ENCODE measurements at places on chromosomes 6 and 20.
A peak's percentile ranks its signal among the peaks of the same experiment; 100 is the strongest.

- peak; percentile 21 for DNase-seq
Measured at GRCh38 chr6:164039954-164040375, 625.4 kb downstream of the QKI start.

DNA sequence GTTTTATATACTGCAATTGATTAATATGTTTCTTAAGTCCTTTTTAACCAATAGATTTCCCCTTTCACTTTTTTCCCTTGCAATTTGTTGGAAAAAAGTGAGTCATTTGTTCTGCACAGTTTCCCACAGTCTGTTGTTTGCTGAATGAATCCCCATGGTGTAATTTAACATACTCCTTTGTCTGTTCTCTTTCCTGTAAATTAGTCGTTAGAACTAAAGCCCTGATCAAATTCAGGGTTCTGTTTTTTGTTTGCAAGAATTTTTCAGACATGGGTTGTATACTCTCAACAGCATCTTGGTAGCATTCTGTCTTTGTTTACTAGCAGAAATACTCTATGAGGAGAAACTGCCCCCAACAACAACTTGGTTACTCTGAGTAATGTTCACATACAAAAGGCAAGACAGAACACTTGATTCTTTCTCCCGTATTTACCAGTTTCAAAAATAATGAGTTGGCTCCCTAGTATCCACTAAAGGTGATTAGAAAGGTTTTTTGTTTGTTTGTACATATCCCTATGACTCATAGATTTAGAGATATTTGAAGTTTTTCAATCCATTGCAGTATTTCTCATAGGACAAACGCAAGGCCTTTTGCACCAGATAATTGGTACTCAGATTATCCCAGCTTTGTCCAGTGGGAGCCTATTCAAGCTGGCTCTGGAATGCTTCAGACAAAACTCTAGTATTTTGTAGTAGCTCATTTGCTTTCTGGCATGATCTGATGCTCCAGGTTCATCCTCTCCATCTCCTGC lies 16.5 kb downstream of the BLOC1S5 start:
- DNase-seq = no peak

GRCh38 chr6:81565071-81565470 lies 187.4 kb downstream of the TENT5A start:
- DNase-seq = no peak

GRCh38 chr6:71043902-71044301 lies 87.0 kb upstream of the B3GAT2 start:
- no peak for DNase-seq

GRCh38 chr6:16949716-16950115 lies 152.1 kb upstream of the STMND1 start:
- DNase-seq = no peak

- no peak for DNase-seq
Measured at GRCh38 chr20:20217621-20218020, 150.3 kb upstream of the INSM1 start.

DNA sequence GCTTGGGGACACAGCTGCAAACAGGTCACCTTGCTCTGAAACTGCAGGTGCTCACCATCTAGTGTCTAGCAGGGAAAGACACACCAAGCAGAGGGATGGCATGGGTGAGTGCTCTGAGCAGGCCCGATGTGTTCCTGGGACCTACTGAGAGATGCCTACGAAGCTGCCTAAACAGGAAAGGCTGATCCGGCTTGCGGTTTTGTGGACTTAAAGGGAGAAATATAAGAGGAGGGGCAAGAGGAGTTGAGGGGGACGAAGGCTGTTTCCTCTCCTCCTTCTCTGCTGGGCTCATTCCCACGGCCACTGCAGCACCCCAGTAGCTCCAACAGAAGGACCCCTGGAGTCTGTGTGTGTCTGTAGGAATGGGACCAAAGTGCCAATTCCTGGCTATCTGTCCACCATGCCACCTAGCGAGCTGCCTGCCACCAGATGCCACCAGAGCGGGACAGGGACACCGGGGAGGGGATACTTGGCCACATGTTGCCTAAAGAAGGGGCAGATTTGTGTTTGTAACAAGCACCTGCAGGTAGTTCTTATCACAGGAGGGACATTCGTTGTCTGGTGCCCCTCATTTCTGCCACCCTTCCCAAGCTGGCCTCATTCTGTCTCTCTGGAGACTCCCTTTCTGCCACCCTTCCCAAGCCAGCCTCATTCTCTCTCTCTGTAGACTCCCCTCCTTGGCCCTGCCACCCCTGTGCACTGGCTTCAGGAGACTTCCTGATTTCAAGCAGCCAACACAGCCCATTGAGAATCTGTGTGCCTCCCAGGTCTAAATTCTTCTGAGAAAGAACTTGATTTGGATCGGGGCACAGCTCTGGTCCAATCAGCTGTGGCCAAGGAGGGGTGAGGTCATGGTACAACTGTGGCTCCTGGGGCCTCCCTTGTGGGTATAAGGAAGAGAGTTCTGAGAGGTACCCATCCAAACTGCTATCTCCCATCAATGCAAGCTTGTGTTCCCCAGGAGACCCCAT lies 221.8 kb downstream of the ANKRD60 start:
- no peak for DNase-seq

DNA sequence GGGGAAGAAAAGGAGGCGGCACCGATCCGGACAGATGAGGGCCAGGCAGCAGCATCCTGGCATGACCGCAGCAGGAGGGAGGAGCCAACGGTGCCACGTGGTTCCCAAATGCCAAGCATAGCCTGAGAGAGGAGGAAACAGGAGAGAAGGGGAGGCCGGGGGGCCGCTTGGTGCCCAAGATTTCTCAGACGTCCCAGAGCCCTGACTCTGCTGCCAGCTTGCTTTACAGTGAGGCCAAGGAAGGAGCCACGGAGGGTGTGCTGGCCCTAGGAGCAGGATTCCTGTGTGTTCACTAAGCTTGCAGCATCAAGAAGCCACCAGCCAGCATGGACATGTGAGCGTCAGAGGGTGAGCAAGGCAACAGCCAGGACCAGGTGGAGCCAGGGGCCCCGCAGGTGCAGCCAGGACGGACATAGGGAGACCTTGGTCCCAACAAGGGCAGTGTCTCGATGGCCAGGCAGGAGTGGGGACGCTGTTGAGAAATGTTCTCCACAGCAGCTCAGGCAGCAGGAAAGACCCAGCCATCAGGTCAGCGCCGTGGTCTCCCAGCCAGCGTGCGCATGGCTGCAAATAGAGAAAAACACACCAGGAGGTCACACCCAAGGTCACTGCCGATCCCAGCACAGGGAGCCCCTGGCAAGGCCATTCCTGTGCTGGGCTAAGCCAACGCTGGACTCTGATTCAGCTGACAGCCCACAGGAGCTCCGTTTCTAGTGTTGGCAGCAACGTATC lies 143.7 kb downstream of the DLL1 start:
- DNase-seq = no peak

DNA sequence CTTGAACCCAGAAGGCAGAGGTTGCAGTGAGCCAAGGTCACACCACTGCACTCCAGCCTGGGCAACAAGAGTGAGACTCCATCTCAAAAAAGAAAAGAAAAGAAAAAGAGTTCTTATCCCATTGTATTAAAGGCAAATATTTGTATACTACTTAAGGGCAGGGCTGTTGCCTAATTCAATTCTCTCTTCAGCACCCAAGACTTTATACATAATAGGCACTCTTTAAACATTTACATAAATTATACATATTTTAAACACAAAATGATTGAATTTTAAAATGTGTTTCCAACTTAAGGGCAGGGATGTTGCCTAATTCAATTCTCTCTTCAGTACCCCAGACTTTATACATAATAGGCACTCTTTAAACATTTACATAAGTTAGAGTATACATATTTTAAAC lies 424.3 kb upstream of the ARID1B start:
- DNase-seq = no peak

DNA sequence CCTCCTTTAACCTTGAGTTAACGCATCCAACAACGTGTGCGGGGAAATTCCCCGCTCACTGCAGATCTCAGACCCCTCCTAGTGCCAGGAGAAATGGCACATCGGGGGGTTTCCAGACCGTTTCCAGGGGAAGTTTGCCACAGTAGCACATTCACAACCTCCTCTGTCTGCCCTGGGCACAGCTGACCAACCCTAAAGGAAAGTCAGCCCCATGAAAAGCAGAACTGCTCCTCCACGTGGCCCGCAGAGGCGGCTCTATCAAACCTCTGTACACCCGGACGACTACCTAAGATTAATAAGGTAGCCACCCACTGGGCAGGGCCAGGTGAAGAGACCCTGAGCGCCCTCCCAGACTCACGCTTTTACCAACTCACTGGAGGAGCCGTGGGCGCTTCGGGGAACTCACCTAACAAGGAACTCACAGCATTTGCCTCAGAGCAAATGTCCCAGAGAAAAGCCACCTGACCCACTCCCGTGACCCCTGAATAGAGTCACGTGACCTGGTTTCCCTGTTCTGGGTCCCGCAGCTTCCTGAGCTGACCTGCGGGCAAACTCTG lies 93.1 kb downstream of the PRND start:
- DNase-seq = peak; percentile 48

GRCh38 chr6:113512576-113512975 lies 344.6 kb upstream of the MARCKS start:
- DNase-seq = no peak

GRCh38 chr6:56525974-56526789 lies 116.5 kb downstream of the DST start:
- DNase-seq = no peak

DNA sequence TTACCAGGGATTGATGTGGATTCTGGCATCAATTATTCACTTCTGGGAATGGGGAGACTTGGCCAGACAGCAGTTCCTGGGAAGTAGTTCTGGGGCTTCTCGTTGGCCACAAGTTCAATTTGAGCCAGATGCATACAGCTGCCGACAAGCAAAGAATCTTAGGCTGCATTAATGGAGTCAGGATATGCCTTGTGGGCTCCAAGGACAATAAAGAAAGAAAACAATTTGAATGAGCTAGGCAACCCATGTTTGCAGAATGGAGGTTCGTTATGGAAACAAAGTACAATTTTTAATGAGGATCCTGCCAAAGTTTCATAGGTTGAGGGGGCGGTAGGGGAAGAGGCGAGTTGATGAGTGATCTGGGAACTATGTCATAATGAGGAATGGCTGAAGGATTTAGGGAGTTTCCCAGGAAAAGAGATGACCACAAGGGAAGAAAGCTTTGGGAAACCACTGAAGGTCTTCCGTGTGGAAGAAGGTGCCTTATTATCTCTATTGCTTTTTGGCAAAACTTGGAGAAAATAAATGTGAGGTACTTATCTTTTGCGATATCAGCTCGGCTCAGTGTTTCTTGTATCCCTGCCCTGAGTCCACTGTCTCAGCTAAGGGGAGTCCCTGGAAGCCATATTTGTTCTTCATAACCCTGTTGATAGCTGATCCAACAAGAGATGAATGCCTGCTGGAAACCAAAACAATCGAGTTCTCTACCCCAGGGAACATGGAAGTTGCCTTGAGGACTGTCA lies 181.0 kb upstream of the ZNF217 start:
- no peak for DNase-seq

DNA sequence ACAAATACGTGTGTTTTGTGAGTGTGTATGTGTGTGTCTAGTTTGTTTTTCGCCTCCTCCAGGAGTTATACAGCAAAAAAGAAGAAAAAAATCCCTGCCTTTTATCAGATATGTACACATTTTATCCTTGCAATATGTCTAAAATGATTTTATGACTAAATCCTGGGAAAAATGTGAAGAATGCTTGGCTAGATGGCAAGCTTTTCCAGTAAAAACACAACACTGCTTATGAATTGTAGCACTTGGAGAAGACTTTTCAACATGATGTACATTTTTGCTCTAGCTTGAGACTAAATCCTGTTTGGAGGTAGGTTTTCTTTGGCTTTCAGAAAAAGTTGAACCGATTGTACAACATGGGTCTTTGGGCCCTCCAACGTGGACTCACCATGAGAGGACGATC lies 160.2 kb downstream of the GMPR start:
- DNase-seq = no peak

GRCh38 chr20:8104252-8104651 lies 27.8 kb upstream of the PLCB1 start:
- DNase-seq = no peak

DNA sequence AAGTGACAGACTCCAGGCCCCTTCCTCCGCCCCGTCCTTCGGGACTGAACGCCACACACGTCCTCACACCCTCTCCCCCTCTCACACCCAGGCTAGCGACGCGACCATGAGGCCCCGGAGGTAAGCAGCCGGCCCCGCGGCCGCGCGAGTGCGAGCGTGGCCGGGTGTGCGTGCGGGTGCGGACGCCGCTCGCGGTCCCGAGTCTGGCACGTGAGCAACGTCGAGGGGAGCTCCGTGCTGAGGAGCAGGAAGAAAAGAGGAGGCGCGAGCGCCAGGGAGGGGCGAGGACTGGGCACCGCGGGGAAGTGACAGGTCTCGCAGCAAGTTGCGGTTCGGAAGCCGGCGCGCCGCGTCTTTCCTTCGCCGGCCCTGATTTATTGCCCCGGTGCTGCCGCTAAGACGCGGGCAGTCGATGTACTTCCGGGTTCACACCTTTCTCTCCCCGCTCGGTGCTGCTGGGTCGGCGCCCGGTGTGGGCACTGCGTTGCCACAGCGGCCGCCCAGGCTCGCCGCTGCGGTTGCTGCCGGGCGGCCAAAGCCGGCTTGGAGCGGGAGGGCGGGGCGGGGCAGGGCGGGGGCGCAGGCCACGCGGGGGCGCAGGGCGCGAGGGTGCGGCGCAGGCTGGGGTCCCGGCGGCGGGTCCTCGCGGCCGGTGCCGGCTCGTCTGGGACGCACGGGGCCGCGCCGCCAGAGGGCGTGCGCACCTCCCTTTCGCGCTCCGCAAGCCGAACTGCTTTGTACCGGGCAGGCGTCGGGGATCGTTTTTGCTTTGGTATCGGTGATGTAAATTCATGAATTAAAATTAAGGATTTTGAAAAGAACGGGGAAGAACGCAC lies 15.8 kb upstream of the LIN28B start:
- DNase-seq = peak; percentile 14

DNA sequence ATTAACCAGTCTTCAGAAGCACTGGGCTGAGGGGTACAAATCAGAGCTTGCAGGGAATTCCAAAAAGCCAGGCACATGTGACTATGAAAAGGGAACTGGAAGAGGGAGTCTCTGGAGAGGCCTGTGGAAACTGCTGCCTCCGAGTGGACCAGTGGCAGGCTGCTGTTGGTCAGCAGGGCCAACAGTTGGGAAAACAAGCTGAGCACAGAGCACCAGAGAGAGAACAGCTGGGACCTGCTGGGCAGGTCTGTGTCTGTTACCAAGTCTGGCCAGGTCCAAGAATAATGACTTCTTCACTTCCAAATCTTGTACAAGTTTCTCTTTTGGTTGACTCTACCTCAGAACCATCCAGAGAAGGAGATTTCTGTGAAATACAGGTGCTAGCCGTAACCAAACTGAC lies 81.4 kb downstream of the LIN28B start:
- no peak for DNase-seq

DNA sequence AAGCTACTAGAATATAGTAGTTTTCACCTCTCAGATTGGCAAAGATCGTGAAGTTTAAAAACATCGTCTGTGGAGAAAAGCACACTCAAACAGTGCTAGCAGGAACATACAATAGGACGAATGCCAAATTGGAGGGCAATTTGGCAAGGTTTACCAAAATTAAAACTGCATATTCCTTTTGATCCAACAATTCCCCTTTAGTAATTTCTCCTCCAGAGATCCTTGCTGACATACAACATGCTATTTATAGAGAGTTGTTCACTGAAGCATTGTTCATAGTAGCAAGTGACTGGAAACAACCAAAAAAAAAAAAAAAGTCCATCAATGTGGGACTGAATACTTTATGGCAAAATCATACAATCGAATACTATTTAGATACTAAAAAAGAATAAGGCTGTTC lies 202.2 kb downstream of the ATXN1 start:
- DNase-seq = no peak

- DNase-seq = no peak
Measured at GRCh38 chr6:3898265-3898994, 49.3 kb downstream of the FAM50B start.
